ENCODE measurements at places on chromosomes 1 and 21.

GRCh38 chr21:21230672-21231071, 232.5 kb downstream of the NCAM2 start:
- no peak for DNase-seq

DNA sequence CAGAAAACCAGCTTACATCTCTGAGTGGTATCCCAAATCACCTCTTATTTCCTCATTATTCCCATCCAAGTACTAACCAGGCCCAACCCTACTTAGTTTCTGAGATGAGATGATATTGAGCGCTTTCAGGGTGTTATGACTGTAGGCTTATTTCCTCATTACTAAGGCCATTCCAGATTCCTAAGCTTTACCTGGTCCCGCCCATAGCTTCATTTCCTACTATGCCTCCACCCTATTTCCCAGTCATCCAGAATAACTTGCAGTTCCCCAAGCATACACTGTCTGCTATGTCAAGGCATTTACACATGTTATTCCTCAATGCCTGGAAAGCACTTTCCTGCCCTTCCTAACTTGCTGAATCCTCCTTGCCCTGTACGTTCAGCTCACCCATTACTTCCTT, 79.3 kb upstream of the SPAG17 start:
- DNase-seq: no peak

GRCh38 chr1:116481934-116482333, 88.9 kb downstream of the CD58 start:
- DNase-seq: no peak

DNA sequence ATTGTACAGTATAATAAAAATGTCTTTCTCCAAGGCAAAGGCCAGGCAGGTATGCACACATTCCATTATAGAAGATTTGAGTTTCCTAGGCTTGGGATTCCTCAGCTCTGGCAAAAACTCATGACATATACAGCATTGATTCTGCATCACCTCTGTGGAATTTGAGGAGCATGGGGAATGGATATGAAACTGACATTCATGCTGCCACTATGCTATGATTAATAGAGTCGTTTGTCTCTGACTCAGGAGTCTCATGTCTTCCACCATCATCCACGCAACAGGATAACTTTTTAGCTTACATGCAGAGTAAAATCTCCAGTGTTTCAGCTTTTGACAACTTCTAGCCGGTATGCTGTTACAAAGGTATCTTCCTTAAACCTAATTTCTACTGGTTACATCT, 49.8 kb upstream of the ADORA3 start:
- no peak for DNase-seq

DNA sequence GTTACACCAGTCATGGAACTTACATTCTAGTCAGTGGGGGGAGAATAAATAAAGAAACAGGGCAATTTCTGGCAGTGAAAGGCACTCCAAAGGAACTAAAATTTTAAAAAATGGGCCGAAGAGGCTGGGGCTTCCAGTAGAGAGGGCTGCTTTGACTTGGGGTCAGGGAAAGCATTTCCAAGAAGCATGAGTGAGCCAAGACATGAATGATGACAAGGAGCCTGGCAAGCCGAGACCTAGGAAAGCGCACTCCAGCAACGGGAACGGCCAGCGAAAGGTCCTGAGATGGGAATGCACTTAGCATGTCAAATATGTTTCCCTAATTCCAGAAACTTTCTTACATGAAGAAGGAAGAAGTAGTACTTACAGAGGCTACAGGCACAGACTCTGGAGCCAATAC, 95.4 kb upstream of the NGF start:
- no peak for DNase-seq

- DNase-seq: no peak
Observed at GRCh38 chr1:183880531-183881243, 75.8 kb downstream of the RGL1 start.

- DNase-seq: no peak
Observed at GRCh38 chr1:226111098-226111882, 48.8 kb downstream of the H3-3A start.

DNA sequence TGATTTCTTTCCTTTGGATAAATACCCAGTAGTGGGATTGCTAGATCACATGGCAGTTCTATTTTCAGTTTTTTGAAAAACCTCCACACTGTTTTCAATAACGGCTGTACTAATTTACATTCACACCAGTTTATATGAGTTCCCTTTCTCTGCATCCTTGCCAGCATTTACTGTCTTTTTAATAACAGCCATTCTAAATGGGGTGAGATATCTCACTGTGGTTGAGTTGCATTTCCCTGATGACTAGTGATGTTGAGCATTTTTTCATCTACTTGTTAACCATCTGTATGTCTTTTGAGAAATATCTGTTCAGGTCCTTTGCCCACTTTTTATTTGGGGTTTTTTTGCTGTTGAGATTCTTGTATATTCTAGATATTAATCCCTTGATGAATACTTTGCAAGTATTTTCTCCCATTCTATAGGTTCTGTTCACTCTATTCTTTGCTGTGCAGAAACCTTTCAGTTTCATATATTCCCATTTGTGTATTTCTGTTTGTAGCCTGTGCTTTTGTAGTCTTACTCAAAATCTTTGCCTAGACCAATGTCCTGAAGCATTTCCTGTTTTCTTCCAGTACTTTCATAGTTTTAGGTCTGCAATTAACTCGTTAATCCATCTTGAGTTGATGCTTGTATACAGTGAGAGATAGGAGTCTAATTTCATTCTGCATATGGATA, 7.3 kb downstream of the HENMT1 start:
- no peak for DNase-seq

DNA sequence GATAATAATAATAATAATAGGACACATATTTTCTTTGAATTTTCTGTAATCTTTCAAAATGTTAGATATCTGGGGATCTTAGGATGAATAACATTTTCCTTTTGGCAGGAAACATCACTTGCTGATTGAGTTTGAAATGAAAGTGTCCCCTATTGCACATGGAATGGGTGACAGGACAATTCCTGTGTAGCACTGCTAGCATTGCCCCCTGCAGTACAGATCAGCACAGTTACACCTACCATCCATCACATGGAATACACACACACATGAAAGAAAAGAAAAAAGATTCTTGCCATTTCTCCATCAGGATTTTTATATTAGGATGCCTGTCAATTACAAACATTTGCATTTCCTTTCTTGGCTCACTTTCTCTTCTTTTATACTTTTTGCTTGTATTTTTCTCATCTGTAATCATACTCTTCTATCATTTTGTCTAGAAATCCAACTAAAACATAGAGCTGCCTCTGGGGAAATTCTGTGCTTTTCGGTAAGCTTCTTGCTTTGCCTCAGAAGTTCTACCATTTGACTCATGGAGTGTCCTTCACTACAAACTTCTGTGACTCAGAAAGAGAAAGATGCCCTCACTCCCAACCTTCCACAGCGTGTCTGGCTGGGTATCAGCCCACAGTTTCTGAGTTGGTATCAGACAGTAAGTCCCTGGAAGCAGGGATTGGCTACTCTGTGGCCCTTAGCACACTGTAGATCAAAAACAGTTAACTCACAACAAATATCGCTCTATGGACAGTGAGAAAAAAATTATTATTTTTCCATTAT, 641.2 kb downstream of the PTPRC start:
- no peak for DNase-seq

- DNase-seq: no peak
Observed at GRCh38 chr1:176551146-176551545, 88.2 kb downstream of the PAPPA2 start.

GRCh38 chr1:41917835-41918449, 780 bp downstream of the HIVEP3 start:
- no peak for DNase-seq

DNA sequence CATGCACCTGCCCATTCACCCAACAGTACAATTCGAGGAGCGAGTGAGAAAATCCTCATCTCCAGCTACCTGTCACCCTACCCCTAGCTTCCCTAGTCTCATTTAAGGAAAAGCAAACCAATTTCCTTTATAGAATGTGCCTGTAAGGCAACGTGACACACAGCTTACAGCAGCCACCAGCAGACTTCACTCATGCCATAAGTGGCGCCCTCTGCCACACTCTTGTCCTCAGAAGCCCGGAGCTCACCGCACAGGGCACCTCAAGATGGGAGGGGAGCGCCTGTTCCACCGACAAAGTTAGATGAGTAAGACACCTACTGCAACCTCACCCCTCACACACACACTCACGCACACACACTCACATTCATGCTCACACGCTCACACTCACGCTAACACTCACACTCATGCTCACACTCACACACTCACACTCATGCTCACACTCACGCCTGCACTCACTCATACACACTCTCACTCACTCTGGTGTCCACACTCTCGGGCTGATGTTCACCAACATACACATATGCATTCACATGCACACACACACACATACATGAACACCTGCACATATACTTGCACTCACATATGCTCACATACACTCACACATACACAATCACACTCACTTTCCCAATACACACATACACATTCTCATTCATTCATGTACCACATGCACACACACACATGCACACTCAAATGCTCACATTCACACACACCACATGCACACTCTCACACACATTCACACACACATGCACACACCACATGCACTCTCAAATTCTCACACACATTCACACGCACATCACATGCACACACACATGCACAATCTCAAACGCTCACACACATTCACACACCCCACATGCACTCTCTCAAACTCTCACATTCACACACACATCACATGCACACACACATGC, 170.7 kb downstream of the PSMG1 start:
- no peak for DNase-seq

GRCh38 chr1:100377590-100378361, 25.5 kb downstream of the CDC14A start:
- DNase-seq: no peak

DNA sequence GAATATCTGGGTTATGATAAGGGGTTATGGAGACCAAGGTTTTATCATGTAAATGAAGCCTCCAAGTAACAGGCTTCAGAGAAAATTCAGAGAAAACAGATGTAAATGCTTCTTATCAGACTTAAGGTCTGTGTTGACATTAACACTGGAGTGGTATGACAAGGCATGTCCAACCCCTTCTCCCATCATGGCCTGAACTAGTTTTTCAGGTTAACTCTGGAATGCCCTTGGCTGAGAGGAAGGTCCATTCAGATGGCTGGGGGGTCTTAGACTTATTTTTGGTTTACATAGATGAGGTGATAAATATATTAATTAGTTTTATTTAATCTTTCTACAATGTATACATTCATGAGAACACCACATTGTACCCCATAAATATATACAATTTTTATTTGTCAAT, 399.6 kb downstream of the TBX15 start:
- DNase-seq: no peak

- DNase-seq: no peak
Observed at GRCh38 chr1:219374636-219375035, 201.0 kb downstream of the LYPLAL1 start.

DNA sequence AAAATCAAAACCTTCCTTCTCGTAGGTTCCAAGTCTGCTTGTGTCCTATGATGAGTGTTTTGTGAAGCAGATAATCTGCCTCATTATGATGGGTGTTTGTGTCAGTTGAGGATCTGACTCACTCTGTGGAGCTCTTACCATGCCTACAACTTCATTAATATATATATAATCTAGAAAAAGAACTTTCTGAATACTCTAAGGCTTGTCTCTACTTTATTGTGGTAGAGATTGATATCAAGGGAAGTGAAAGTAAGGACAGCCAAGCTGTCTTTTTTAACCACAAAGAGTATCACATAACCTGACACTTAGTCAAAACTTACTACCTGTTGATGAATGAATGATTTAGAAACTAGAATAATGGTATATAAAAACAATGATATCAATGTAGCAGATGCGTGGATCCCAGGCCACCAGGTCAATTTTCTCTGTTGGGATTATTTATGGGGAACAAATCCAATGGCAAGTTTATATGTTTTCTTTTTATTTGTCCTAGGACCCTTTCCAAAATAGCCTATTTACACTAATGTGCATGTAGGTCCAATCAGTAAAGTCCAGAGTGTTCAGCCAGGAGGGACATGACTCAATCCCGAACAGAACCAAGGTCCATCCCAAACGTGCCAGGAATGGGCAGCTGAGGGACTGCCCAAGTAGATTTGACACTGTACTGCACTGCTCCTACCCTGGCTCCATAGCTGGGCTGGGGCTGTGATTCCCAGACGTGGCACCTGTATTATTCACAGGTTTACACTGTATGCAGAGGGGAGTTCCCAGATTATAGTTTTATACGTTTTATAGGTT, 182.3 kb upstream of the GREM2 start:
- no peak for DNase-seq

DNA sequence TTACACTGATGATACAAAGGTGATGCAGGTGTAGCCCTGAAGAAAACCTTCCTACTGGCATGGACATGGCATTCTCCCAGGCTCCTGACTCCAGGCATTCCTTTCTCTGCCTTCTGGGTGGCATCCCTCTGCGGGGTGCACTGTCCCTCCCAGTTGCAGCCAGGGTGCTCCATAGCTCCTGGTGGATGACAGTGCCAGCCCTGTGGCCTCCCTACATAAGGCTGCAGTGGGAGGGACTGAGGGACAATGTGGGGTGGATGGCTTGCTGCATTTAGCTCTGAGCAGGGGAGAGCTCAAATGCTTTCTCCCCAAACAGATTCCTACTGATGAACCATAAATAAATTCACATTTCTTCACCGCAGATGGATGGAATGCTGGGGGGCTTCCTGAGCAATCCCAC, 97.0 kb upstream of the GJB5 start:
- no peak for DNase-seq

DNA sequence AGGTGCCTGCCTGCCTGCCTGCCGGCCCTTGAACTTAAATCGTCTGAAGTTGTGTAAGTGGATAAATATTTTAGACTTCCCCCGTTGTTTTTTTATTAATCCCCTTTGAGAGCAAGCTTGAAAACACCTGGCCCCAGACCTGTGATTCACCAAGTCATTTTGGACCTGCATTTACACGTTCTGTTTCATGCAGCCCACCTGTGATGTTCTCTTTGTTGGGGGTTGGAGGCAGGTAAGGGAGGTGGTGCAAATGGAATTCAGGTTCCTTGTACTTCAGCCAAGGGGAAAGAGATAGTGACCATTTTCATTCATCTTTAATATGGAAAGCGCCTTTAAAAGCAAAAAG, 1.2 kb downstream of the SLC37A1 start:
- no peak for DNase-seq

- DNase-seq: no peak
Observed at GRCh38 chr1:65992831-65993271, 200.2 kb downstream of the PDE4B start.

- no peak for DNase-seq
Observed at GRCh38 chr1:185442050-185442449, 125.0 kb upstream of the IVNS1ABP start.

GRCh38 chr1:46820076-46820475, 21.2 kb downstream of the CYP4B1 start:
- DNase-seq: no peak

GRCh38 chr21:42760951-42761751, 107.7 kb downstream of the PDE9A start:
- DNase-seq: no peak
